ENCODE measurements at places on chromosomes 1 and 21.

DNA sequence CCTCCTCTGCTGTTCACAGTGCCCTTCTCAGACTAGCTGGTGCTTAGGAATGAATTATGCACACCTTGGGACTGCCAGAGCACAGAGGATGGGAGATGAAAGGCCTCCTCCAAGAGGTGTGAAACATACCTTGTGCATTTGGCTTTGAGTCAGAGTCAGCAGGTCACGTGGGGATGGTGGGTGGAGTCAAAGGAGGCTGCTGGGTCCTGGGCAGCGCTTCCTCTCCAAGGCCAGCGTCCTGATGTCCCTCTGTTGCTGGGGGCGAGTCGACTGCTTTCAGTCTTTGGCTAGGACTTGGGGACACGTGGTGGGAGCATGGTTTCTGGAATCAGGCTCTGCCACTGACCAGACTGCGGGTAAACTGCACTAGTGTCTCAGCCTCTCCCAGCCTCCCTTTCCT, 91.2 kb downstream of the AJAP1 start:
- no peak for DNase-seq

DNA sequence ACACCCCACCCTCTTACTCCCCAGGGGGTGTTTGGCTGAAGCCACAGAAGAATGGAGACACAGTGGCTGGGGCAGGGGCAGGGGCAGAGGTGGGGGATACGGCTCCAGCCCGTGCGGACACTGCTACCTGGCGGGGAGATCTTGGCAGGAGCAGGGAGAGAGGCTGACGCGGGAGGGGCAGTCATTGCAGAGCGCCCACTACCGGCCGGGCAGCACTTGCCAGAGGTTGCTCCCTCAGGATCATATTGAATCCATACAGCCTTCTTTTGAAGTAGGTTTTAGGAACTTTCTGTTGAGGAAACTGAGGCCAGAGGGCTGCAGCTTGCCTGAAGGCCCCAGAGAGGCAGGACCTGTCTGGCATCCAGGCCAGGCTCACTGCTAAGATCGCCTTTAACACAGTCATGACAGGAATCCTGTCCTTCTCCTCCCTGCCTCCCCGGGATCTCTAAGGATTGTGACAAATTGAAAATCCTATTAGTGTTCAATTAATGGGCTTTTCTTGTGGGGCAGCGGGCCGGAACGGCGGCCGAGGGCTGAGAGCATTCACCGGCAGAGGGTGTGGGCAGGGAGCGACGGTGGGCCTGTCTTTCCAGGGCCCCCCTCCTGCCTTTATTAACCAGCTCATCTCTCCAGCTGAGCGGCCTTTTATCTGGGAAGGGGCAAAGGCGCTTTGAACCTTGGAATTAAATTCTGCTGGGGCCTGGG, 65.5 kb upstream of the WNT4 start:
- no peak for DNase-seq

- DNase-seq: no peak
Observed at GRCh38 chr21:42003051-42003461, 7.1 kb downstream of the ZBTB21 start.

GRCh38 chr1:94044290-94044790, 76.6 kb downstream of the ABCA4 start:
- no peak for DNase-seq

DNA sequence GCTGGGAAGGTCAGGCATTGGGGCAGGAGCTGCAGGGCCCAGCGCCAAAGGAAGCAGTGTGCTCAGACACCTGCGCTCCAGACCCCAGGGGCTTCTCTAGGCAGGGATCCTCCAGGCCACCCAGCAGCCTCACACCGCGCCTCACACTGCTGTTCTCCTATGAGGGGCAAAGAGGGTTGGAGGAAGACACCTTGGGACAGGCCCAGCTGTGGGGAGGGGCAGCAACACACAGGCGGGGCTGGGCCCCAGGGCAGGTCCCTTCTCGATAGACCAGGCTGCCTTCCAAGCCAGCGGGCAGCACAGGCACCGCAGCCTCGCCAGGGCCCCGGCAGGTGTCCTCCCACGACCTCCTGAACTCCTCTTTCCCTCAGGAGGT, 20.7 kb upstream of the PRSS38 start:
- DNase-seq: no peak

GRCh38 chr1:43373066-43373940, 5.5 kb upstream of the ELOVL1 start:
- DNase-seq: no peak
